ENCODE measurements at places on chromosomes 11 and 22.

GRCh38 chr11:67502328-67502979 lies 2.7 kb downstream of the PITPNM1 start:
- no peak for DNase-seq

- DNase-seq: no peak
These were observed 414.0 kb upstream of the LUZP2 start for GRCh38 chr11:24082860-24083259.

DNA sequence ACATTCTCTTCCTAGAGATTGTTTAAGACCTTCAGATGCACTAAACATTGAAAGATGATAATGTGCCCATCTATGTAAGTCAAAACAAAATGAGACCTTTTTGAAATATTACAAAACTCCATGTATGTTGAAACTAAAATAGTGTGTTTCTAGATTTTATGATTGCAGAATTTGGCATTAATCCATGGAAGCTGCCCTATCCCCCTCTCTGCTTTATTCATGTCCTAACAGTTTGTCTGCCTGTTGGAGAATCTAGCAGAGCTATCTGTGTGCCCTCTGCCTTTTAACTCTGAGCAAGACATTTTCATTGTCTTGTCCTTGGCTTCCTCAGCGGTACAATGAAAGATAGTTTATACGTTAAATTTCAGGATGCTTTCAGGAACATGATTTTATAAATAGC lies 105.5 kb downstream of the FAT3 start:
- no peak for DNase-seq

- no peak for DNase-seq
These were observed 673.2 kb downstream of the BRD1 start for GRCh38 chr22:49154433-49154832.

DNA sequence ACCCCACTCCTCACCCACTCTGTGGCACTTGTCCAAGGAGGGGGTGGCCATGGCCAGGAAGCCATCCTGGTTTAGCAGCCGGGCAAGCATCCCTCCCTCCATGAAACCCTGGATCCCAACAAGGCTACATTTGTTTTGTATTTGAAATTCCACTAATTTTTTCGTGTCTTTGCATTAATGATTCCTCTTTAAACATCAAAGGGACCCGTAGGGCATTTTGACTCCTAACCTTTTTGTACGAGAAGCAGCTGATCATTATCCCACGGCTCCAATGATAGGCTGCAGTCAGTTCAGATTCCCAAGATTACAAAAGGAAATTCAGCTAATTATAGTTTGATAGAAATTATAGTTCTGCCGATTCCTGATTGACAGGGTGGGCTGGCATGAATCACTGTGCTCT lies 10.7 kb downstream of the MYEOV start:
- DNase-seq: no peak

DNA sequence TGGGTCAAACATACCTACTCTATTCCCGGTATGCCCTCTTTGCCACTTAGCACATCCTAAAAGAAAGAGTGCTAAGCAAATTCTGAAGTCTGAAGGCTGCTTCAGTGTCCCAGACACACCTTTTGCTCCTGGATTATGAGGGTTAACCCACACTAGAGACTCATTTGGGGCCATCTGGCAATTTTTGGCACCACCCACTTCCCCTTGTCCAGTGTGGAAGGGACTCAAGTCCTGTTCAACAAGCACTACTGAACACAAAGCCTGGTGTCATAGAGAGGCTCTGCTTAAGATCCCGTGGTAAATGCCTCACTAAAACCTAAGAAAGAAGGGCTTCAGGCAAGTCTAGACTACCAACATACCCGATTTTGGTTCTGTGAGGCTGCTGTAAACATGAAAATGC lies 85.8 kb downstream of the SERGEF start:
- DNase-seq: no peak

- no peak for DNase-seq
These were observed 24.4 kb upstream of the TXNRD2 start for GRCh38 chr22:19965771-19966709.

- DNase-seq: no peak
These were observed 19.9 kb downstream of the F2 start for GRCh38 chr11:46738887-46739286.

DNA sequence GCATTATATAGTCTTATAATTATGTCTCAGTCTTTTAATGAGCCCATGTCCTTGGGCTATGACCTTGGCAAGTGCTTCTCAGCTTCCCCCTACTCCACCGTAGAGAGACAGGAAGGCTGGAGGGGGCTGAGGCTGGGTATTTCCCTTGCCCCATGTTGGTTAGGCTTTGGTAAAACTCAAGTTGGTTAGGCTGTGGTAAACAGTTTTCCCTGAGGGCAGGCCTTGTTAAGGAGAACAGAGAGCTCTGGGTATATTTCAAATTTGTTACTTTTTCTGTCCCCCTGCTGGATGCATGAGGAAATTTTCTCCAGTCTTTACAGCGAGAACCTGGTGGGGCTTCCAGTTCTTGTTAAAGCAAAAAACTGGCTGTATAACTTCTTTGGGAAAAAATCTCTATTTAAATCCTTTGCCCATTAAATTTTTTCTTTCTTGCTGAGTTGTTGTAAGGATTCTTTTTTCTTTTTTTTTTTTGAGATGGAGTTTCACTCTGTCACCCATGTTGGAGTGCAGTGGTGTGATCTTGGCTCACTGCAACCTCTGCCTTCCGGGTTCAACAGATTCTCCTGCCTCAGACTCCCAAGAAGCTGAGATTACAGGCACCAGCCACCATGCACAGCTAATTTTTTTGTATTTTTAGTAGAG lies 12.2 kb upstream of the DCHS1 start:
- no peak for DNase-seq

GRCh38 chr11:104043142-104043541 lies 6.7 kb downstream of the DDI1 start:
- no peak for DNase-seq

Measured in fibroblast of skin of left biceps (primary cell).